ENCODE measurements at places on chromosomes 3 and 15.
A peak's percentile ranks its signal among the peaks of the same experiment; 100 is the strongest.

GRCh38 chr3:106485217-106485616, 616.4 kb upstream of the CBLB start:
- no peak for DNase-seq

DNA sequence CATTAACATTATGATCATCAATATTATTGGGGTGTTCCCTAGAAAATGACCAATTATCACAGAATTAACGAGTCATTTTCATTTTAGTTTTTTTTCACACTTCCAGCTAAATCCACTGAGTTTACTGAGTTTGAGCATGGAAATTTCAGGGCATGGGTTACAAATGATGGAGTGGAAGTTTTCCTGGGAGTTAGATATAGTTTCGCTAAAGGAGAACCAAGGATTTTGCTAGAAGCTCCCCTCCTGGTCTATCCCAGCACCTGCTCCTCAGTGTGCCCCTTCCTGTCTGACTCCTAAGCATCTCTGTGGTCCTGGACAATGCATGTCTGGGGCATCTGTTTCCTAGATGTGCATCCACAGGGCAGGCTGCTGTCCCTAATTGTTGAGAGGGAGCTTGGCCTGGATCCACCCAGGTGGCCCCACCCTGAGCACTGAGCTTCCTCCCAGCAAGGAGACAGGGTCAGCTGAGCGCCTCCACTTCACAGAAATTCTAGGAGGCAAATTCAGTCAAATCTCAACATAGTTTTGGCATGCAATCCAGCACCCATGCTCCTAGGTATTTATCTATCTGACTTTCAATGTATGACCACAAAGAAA, 102.3 kb upstream of the GOLGA6L6 start:
- DNase-seq, result no peak

- DNase-seq, result no peak
Observed at GRCh38 chr15:29736744-29737020, 85.6 kb downstream of the TJP1 start.

DNA sequence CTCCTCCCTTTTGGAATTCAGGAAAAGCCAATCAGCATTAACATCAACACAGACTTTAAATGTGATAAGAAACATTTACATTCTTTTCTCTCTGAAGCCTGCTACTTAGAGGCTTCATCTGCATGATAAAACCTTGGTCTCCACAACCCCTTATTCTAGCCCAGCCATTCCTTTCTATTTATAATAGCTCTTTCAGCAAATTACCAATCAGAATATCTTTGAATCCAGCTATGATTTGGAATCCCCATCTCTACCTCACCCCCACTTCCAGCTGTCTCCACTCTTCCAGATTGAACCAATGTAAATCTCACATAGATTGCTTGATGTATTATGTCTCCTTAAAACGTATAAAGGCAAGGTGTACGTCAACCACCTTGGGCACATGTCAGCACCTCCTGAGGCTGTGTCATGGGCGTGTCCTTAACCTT, 139.7 kb downstream of the TUSC7 start:
- DNase-seq, result no peak

DNA sequence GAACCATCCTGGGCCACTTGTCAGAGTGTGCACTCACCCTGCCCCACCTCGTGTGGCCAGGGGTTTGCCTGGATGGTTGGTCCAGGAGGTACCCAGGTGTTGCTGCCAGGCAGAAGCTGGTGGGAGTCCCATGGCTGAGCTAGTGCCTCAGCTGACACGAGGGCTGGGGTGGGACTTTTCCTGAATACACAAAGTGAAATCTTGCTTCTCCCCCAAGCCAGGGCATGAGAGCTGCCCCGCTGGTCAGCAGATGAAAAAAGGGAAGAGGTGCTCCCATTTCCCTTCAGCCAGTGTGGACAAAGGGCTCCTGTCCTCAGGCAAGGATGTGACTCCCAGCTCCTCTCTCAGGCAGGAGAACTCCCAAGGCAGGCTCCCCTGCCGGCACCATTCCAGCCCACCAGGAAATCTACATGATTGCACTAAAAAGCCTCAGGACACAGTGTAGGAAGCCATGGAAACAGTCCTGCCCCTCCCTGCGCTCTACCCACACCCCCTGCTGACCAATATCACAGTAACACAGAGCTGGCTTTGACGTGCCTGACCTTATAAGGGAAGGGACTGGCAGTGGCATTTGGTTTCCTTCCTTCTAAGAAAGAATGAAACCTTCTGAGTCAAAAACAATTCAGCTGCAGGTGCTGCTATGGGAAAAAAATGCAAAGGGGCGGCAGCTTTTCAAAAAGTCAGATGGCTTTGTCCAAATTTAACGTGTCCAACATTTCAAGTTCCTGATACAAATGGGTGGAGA, 33.9 kb downstream of the MYO5C start:
- DNase-seq, result peak; percentile 37

GRCh38 chr3:127566833-127567232, 23.7 kb downstream of the TPRA1 start:
- DNase-seq, result no peak

DNA sequence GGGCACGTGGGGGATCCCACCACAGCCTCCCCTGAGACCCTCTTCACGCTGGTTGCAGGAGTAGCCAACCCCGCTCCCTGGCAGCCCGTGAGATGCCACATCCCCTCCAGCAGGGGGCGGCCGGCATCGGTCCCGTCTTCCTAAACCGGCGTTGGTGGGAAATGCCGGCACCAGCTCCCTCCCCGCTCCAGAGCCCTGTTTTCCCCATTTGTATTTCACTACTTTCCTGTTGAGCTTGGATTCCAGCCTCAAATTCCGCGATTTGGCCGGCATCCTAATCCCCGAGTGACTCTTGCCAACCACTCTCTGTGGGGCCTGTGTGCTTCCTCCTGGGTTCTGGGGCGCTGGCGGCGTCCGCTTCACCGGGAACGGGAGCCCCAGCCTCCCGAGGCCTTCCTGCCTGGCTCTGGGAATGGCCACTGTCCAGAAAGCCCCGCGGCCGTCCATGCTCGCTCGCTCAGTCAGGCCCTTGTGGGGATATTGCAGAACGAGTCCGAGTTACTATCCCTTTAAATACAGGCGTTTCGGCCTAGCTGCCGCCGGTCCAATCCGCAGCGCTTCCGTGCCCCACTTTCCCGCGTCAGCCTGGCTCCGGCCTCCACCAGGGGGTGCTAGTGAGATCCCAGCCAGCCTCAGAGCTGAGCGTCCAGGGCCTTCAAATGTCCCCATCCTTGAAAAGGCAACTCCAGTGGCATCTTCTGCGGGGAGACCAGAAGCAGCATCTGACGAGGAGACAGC, 8.1 kb upstream of the ADAMTS17 start:
- peak; percentile 97 for DNase-seq

DNA sequence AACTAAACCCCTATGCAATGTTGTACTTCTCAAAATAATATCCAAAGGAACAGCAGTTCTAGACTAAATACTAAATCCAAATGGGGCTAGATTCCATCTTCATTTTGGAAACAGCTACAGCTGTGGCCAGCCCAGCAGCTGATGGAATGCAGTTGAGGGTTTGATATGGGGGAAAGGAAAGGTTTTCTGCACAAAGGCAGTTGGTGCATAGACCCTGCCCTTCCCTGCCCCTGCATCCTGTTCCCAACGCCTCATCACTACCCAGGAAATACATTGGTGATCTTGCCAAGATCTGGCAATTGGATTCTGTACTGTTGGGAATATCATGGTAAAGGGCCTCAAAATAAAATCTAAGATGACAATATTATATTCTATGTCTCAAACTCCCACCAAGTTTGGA, 43.9 kb downstream of the DTWD1 start:
- DNase-seq, result no peak

DNA sequence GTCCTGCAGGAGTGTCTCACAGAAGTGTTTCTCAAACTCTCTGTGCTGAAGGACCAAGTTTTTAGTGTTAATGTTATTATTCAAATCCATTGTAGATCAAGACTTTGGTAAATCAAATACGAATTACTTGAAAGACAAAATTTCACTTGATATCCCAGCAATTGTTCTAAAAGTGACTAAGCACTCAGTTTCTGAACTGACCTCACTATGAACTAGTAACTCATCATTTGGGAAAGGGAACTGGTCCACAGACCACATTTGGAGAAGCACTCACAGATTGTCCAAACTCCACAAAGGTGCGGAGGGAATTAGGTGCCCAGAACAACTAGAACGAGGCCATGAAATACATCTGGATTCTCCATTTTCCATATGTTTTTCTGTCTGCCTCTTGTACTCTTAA, 25.6 kb downstream of the FAM43A start:
- DNase-seq, result no peak

DNA sequence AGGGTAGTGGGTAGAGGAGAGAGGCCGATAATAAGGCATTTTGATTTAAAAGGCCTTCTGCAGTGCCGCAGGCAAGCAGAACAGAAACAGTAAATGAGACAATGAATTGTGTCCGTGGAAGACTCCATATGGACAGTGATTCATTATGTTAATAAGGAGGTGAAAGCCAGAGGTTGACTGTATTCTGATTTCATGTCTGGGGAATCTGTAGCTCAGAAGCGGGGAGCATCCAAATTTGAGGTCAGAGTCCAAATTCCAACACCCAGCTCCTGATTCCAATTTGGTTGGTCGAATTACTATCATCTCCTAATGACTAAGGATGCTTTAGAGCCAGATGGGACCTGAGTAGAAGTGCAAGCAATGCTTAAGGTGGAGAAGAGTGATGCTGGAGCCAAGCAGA, 1.0 kb upstream of the TBC1D21 start:
- no peak for DNase-seq

DNA sequence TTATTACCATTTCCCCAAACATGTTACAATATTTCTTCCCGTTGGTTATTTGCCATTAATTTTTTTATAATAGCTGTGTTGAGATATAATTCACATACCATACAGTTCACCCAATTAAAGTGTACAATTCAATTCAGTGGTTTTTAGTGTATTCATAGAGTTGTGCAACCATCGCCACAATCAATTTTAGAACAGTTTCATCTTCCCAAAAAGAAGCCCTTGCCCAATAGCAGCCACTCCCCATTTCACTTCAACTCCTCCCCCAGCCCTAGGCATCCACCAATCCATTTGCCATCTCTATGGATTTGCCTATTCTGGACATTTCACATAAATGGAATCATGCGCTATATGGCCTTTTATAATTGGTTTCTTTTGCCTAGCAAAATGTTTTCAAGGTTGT, 225.1 kb downstream of the EPHB1 start:
- DNase-seq, result no peak

DNA sequence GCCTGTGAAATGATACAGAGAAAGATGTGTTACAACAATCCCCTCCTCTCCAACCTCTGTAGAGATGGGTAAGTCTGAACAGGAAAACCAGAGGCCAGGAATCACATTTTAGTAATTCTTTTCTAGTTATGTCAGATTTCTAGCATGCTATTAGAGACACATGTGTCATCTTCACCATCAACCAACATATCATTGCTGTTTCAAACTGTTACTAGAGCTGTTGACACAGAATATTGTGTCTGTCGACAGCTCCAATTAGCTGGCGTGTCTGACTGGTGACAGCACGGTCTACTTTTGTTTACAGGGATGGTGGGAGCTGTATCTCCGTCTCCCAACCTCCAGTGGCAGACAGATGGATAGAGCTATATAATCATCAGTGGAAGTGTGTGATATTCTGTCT, 393.2 kb downstream of the SOX2 start:
- DNase-seq, result no peak

DNA sequence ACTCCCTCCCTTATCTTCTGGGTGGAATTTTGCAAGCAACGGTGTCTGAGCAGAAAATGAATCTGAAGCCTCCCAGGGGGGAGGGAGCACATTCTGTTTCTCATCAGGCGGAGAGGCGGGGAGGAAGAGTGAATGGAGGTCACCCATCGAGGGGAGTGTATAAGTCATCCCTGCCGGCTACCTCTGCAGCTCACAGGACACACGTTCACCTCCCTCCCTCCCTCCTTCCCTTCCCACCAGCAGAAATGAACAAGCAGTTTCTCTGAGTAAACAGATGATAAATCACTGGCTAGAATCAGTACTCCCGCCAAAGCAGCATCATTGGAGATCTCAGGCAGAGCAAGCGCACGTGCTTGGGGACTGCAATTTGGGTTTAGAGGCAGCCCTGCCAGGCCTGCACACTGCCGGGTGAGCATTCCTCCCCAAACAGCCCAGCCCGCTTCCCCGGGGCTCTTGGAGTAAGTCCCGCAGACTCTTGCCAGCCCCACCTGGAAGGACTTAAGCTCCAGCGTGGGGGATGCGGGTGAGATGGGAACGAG, 38.3 kb downstream of the CPN2 start:
- no peak for DNase-seq

DNA sequence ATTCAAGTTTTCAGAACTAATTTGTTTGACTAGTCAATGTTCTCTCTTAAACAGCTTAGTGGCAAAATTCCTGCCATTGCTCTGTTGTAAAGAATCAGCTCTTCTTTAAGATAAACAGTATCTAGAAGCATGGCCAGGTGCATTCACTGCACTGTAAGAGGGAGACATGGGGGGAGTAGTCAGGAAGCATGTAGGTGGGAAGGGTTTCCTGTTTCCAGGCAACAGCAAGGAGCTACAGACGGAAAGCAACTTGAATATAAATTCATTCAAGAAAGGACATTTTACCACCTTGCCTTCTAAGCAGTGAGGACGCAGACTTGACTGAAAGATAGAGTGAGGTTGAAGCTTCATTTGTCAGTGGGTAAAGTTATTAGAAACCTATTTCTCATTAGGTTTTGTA, 55.3 kb downstream of the BBX start:
- DNase-seq, result no peak

DNA sequence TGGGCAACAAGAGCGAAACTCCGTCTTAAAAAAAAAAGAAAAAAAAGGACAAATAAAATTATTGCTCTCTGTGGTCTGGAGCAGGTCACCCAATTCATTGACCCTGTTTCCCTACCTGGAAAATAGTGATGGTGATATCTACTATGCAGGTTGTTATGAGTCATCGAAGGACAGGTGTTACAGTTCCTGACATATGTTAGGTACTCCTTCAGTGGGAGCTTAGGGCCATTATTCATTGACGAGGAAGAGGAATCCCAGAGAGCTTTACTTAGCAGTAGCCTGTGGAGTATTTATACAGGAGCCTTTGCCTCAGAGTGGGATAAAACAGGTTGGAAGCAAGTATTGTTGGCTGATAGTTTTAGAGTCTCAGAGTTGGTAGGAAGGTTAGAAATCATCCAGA, 74.5 kb downstream of the SLC7A14 start:
- no peak for DNase-seq

GRCh38 chr3:123334056-123334455, 114.8 kb downstream of the ADCY5 start:
- no peak for DNase-seq

- DNase-seq, result no peak
Observed at GRCh38 chr3:95265129-95265528, 1202.3 kb downstream of the NSUN3 start.

GRCh38 chr3:42839616-42840015, 30.4 kb downstream of the ACKR2 start:
- DNase-seq, result peak; percentile 76

DNA sequence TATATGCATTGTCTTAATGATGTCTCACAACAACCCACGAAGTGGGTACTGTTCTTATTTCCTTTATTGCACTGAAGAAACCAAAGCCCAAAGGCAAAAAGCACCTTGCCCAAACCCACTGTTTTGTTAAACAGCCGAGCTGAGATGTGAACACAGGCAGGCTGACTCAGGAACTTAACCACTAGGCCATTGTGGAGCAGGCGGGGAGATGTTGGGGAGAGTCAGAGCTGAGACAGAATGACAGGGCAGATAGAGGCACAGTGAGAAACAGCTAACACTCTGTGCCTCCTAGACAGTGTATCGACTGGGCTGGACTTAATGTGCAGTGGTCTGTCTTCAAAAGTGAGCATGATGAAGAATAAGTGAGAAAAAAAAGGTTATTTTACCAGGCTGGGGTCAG, 56.5 kb downstream of the RPLP1 start:
- DNase-seq, result no peak
